CD4-positive, alpha-beta T cell treated with Interleukin-6 at 100 ng/mL for 8 hours (primary cell): ENCODE measurements at places on chromosomes 16 and 17.

DNA sequence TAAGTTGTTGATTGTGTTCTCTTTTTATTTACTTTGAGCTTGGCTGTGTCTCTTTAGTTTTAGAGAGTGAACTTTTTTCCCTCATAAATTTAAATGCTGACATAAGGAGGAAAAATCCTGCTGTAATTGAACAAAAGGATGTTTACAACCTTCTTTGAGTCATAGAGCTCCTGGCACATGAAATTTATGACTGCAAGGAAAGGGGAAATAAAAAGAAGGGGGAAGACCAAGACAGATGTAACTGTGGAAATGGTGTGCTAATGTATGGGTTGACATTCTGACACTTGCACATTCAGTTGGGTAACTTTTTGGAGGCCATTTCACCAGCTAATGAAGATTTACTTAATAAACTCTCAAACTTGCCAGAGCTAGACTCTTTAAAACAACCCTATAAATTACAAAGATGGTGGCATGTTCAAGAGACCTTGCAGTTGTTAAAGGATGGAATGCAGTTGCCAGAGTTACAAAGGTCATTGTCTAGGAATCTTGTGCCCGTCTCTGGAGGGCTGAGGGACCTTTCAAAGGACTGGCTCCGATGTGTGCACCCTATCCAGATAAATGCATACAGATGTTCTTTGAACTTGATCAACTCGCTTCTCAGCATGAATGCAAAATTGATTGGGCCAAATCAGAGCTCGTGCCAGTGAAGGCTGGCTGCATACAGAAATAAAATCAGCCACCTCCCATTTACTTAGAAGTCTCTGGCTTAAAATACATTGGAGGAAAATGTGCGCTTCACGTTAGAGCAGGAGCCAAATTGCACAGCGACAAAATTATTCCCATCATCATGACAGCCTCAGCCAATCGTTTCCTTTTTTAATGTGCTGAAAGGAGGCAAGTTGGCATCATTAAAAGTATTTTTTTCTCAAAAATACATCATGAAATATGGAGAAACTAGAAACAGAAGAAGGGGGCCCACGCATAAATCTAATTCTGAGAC is 289.0 kb upstream of the XYLT1 start:
- no peak for DNase-seq

GRCh38 chr17:17080781-17081180 is 38.5 kb downstream of the MPRIP start:
- no peak for DNase-seq

GRCh38 chr17:45394564-45394912 is 38.1 kb downstream of the ARHGAP27 start:
- DNase-seq = no peak

- no peak for DNase-seq
Measured at GRCh38 chr16:86504315-86505184, 5.8 kb upstream of the FOXF1 start.

GRCh38 chr16:4309833-4310266 is 6.0 kb upstream of the GLIS2 start:
- peak; percentile 49 for DNase-seq

DNA sequence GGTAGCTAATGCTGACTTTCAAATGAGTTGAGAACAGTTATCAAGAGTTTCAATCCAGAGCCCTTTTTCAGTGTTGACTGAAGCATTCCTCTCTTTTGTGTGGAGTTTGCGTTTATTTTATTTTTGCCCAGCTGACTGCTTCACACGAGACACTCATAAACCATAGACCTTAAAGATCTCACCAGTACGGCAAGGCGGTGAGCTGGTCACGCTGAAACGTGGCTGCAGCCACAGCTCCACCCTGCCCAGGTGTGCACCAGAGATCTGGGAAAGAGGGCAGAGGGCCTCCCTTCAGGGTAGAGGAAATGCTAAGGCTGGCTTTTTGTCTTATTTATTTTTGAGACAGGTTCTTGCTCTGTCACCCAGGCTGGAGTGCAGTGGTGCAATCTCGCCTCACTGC is 112.2 kb downstream of the AATF start:
- DNase-seq = no peak

DNA sequence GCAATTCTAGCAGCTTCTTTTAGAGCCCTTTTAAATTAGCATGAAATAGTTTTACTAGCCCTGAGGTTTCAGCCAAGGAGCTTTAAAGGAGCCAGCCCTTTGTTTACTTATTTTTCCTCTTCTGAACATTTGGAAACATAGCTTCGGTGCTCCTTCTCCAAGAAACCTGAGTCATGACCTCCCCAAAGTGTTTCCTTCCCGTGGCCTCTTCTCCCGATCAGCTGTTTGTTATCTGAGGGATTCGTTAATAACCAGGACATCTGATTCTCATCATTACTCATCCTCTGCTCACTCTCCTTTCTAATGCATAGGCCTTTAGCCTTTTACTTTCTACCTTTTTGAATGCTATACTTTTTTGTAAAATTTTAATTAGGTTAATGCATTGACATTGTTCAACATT is 204.5 kb downstream of the WWOX start:
- DNase-seq = no peak

DNA sequence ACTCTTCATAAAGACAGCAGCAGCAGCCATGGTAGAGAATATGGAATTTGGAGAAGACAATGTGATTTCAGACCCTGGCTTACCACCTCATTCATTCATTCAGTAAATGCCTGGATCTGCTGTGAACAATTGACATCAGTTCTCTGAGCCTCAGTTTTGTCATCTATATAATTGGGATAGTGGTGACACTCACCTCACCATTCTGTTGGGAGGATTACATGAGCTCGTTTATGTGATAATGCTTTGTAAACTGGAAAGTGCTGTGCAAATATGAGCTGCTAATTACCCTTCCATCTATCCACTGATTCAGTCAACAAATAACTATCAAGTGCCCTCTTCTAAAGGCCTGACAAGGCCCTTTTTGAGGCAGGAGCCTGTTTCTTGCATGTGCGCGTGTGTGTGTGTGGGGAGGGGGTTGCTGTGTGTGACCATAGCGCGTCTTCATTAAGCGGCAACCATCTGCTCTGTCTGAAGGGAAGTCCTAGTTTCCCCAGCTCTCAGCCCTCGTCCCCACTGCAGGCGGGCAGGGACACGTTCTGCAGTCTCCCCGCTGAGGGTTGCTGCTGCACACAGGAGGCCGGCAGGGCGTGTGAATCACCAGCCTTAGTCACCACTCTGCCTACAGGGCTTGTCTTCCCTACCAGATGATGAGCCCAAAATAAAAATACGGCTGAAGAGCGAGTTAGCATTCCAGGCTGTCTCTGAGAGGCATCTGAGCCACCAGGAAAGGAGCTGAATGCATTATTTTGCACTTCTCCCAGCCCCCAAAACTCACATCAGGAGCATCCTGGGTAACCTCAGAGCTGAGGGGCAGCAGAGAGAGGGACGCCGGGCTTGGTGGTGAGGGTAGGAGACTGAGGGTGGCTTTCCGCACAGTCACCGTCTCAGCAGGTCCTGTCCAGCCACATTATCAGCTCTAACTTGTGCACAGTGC is 19.9 kb downstream of the ARL4D start:
- no peak for DNase-seq

DNA sequence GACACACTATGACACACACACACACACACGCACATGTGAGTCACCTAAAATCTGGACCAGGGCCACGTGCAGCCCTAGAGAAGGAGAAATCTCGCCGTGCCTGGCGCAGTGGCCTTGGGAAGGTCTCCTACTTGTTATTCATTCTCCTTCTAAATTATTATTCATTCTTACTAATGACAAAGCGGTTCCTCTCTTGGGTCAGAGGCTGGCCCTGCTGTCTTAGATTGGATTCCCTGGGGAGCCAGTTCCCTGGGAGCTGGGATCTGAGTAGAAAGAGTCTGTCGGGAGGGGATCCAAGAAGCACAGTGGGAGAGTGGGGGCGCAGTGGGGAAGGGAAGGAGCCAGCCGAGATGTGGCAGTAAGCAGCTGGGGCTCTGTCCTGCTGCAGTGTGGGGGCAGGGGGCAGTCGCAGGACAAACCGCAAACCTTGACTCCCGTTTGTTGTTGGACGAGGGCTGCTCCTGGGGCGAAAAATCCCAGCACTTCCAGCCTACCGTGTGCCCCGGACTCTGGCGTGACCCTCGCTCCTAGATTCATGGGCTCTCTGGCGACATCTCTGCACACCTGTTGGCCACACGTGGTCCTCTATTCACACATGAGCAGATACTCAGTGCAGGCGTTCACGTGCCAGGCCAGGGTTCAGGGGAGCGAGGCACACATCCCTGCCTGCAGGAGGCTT is 18.7 kb upstream of the JPH3 start:
- no peak for DNase-seq

DNA sequence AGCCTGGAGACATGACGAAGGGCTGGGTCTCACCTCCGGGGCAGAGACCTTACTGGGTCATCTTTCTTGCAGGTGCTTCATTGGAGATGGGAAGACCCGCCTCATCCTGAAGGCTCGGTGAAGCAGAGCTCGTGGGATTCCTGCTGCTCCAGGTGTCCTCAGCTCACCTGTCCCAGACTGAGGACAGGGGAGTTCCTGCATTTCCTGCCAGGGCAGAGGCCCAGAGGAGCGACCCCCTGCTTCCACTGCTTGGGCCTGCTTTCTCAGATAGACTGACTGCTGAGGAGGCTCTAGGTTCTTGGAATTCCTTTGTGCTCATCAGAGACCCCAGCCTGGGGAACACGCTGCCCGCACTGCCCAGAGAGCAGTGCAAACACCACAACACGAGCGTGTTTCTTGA is 11.6 kb downstream of the AQP8 start:
- DNase-seq = no peak

DNA sequence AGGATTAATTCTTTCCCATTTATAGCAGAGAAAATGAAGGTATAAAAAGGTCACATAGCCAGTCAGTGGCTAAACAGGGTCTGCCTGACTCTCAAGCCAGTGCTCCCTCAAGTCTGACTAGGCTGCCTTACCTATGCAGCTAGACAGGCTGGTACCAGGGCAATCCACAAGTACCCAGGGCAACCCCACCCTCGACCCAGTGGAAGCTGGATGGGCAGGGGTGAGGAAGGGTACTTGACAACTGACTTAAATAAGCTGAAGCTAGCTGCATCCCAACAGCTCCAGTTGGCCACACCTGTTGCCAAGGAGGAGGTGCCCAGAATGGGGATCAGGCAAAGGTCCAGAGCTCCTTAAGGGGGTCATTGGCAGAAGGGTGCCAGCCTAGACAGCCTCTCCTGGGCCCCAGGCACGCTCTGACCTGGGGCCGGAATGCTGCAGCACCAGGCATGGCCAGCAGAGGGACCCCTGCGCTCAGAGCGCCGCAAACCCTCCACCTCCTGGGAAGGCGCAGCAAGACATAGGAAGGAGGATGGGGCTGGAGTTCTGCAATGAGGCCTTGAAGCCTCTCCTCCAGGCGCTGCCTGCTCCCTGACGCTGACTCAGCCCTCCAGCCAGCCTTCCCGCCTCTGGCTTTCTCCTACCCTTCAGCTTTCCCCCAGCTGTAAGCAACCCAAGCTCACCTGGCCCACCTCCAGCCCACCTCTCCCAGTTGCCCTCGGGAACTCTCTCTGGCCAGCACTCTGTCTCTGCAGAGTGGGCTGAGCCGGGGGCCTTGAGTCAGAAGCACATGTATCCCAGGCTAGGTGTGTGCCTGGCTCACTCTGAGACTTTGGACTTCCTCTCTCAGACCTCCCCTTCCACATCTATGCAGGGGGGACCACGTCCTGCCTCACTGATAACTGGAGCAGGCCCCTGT is 28.8 kb downstream of the MPP2 start:
- peak; percentile 47 for DNase-seq

- peak; percentile 11 for DNase-seq
Measured at GRCh38 chr16:67100569-67101310, 9.0 kb upstream of the PHAF1 start.

- no peak for DNase-seq
Measured at GRCh38 chr17:6070913-6071511, 833 bp downstream of the WSCD1 start.

- no peak for DNase-seq
Measured at GRCh38 chr16:1066584-1067172, 5.9 kb upstream of the SSTR5 start.

DNA sequence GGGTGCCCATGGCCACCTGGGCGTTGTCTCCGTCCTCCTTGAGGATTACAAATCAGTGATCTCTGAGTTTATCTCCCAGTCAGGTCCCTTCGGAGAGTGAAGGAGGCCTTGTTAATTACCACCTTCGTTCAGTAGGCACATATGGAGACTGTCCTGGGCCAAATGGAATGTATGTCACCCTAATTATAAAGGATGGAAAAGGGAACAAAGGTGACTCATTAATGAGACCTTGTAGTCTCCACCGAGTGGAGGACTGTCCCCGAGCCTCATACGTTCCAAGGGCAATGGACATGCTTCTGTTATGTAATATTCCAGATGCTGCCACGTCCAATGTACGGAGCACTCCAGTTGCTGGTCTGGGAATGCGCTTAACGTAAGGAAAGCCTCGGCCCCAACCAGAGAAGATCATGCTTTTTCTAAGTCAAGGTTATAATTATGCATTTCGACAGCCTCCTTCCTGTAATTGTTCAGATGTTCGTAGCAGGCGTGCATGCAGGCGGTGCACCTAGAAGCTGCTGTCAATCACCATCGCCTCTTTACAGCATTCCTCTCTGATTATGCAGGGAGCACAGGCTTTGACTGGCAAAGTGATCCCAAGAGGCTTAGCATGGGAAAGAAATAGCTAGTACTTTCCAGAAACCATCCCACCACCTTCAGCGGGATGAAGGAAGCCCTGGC is 22.4 kb upstream of the SEC14L1 start:
- DNase-seq = no peak

GRCh38 chr16:70290949-70291519 is 1.7 kb upstream of the AARS1 start:
- no peak for DNase-seq

- DNase-seq = no peak
Measured at GRCh38 chr17:49454050-49454449, 39.4 kb upstream of the PHB1 start.

DNA sequence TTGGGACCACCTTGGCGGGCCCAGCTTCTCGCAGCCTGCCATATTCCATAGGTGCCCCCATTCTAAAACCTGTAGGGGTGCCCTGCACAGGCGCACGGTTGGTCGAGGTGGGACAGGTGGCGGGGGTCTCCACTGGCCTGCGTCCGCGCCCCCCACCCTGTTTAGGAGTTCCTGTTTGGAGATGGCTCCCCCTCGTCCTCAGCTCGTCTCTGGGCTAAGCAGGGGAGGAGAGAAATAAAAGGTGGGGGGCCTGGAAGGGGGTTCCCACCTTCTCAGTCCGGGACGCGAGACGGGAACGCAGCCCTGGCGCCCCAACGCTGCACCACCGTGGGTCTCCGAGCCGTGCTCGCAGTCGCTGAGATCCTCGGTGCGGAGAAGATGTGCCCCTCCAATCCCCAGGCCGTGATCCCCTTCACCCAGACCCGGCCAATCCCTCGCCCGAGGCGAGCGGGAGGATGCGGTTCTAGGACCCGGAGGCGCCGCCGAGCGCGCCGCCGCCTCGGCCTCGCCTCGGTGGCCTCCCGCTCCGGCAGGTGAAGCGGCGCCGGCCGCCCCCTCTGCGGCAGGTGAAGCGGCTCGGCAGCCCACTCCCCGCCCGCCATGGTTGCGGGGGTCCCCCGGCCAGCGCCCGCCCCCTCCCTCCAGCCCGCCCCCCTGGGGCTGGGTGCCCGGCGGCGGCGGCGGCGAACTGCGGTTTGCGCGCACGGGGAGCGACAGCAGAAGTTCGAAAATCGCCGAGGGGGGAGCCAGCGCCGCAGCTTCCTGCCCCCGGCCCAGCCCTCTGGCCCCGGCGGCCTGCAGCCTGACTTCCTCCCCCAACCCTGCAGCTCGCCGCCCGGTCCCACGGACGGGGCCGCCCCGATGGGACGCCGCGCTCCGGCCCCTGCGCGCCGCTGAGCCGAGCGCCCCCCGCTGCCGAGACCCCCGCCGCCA is at the start of gene FMNL1:
Gene FMNL1 (plus strand): TSS at position 805 of the 933 bp plus-strand sequence. CDS start 240 bp downstream, outside the sequence.
- peak; percentile 62 for DNase-seq

GRCh38 chr17:29619251-29619650 is 3.5 kb downstream of the CORO6 start:
- DNase-seq = no peak
